H54 (cell line): ENCODE measurements at places on chromosomes 12 and 14.

GRCh38 chr14:93830753-93831461 is 42.6 kb upstream of the PRIMA1 start:
- no peak for DNase-seq

DNA sequence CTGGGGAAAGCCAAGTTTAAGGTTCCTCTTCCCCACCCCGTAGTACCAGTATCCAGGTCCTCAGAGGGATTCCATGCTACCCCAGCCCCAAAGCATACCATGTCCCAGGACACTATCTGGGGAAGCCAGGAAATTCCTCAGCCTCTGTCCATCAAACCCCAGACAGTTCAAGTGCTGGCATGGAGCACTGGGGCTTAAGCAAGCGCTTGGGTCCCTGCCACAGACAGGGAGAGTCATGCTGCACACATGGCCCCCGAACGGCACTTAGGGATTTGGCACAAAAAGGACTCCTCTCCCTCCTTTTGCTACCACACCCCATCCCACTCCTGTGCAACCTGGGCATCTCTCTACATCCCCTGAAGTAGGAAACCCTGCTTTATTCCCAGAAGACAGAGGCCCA is 21.8 kb downstream of the ADCY6 start:
- no peak for DNase-seq

DNA sequence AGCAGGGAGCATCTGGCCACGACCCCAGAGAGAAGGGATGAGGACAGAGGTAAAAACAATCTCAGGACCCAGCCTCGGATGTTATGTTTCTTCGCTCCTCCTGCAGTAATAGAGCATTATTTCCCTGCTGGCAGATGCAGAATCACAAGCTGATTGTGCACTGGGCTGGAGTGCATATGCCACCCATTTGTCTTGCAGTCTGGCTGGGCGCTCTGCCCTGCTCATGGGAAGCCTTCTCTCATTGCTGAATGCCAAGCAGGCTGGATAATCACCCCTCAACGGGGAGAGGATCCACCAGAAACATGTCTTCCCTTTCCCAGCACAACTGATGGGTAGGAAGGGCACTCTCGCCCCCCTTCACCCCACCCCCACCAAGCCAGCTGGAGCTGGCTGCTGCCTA is 8.5 kb upstream of the VASH1 start:
- no peak for DNase-seq

GRCh38 chr14:65588426-65589140 is 176.1 kb downstream of the FUT8 start:
- DNase-seq, result no peak

- DNase-seq, result no peak
Observed at GRCh38 chr12:50315803-50316202, 32.5 kb upstream of the LIMA1 start.

- no peak for DNase-seq
Observed at GRCh38 chr12:806200-806791, 53.9 kb downstream of the WNK1 start.

DNA sequence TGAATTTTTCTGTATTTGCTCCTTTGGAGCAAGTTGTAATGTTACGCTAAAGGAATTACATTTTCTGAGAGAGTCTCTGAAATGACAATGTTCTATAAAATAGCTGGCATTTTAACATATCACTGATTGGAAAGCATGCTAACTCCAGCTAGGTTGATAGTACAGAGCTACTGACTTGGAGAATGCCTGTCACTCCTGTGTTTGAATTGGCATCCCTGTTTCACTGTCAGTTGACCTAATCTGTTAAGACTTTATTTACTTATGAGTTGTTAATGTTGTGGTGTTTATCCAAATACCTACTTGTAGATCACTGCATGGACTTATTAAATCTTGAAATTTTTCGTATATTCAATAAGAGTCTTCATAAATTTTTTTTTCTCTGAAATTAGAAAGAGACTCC is 33.6 kb downstream of the HCFC2 start:
- DNase-seq, result no peak

GRCh38 chr12:96814200-96814599 is 92.9 kb upstream of the NEDD1 start:
- no peak for DNase-seq

- no peak for DNase-seq
Observed at GRCh38 chr12:119236372-119236771, 57.6 kb downstream of the HSPB8 start.

DNA sequence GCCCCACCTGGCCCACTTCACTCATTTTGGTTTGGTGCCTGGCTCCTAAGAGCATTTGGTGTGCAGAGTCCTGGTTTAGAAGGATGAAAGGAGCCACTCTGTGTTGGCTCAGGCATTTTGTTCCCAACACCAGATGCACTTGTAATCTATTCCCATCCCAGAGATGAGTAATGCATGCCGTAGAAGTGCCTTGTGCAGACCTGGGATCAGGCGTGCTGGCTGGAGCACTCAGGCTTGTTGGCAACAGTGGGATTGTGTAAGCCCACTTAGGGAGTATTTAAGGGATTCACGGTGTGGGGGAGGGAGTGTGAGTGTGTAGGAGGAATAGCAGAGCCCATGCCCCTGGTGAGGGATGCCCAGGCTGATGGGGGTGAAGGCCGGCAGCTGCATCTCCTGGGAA is 501.5 kb upstream of the TBX3 start:
- DNase-seq, result no peak

- DNase-seq, result no peak
Observed at GRCh38 chr12:4584281-4584680, 22.3 kb downstream of the DYRK4 start.

DNA sequence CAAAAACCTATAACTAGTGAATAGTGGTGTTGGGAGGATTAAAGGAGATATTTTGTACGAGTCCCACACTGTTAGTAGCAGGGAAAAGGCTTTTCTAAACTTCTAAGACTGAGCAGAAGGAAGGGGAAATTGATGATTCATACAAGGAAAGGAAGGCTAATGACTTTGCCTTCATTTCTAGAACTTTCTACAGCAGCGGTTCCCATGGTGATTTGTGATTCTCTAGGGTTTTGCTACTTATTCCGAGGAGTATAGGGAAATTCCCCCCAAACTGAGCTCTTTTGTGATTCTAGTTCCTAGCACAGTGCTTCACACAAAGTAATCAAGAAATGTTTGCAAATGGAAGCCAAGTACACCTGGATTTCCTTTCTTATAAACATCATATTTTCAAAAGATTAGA is 23.8 kb upstream of the PWP1 start:
- no peak for DNase-seq

DNA sequence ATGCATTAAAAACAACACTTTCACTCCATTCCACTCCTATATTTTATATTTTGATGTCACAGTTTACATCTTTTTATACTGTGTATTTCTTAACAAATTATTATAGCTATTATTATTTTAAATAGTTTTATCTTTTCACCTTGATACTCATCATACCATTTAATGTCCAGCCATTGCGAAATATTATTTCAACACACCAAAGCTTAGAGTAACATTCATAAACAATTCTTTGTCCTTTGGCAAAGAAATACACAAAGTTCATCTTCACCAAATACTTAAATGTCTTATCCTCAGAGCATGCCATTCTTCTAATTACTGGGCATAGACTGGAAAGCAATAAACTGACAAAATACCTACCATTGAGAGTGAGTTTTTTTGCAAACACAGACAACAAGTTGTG is 1963.4 kb upstream of the FLRT2 start:
- DNase-seq, result no peak

DNA sequence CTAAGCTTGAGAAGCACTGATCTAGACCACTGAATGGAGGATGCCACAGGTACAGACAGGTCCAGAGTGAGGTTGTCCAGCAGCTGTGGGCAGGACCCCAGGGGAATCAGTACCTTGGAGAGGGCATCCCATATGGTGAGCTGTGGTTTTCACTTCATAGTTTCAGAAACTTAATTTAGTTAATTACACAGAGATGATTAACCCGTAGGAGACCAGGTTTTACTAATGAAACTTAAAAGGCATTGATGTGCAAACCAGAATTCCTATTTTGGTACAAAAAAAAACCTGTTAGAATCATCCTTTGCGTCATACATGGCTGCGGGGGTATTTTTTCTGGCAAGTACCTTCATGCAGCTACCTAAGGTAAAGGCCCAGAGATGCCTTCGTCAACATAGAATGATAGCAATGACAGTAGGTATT is 159.3 kb downstream of the DACT1 start:
- no peak for DNase-seq
